8988T (cell line): ENCODE measurements at places on chromosomes 7 and 10.

DNA sequence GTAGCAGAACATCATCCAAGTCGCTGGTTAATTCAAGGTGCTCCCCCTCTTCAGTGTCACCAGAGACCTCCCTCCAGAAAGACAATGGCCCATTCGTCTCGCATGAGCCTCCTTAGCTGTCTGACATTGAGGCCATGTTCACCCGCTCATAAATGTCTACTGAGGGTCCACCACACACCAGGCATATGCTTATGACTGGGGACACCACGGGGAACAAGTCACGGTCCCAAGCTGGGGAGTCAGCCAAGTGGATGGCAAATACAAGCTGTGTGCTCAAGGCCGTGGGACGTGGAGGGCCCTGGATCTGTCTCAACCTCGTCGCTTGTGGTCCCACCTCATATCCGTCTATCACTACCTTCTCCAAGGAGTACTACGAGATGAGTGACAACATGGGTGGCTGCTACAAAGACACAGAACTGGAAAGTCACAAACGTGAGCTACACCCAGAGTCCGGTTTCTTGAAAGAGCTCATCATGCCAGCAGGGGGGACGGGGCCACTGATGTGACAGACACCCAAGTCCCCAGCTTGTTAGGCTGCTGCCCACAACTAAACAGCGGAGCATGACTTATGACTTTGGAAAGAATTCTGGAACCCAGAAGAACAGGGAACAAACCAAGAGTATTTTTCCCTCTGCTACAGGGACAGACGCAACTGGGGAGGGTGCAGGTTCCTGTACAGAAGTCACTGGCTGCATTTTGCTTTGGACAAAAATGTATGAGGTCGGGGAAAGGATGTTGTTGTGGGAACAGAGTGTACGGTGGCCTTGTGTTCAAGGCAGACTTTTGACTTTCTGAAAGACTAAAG is 189.6 kb downstream of the COBL start:
- no peak for DNase-seq

GRCh38 chr7:138350701-138351357 is 109.2 kb upstream of the TRIM24 start:
- no peak for DNase-seq

- no peak for DNase-seq
These were observed 91.7 kb downstream of the ELFN1 start for GRCh38 chr7:1761774-1762173.

GRCh38 chr10:14507176-14507575 is 176.5 kb upstream of the FRMD4A start:
- no peak for DNase-seq

DNA sequence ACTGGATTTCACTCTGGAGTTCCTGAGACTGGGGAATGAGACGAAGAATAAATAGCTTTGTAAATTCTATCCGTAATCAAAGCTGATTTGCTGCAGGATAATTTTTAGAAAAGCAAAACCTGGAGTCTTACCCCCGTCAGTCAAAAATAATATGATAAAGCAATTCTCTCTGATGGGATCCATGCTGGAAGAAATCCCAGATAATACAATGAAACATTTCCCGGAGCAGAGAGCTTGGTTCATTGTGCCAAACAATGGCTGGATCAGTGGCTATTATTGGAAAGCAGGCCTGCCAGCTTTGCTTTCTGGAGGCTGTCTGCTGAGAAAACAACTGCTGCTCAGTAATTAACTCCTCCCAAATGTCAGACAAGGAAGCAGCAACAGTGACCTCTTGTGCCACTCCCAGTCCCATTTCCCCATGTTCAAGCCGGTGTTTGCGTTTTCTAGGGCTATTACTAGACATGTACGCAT is 609.4 kb upstream of the PCDH15 start:
- DNase-seq, result no peak

DNA sequence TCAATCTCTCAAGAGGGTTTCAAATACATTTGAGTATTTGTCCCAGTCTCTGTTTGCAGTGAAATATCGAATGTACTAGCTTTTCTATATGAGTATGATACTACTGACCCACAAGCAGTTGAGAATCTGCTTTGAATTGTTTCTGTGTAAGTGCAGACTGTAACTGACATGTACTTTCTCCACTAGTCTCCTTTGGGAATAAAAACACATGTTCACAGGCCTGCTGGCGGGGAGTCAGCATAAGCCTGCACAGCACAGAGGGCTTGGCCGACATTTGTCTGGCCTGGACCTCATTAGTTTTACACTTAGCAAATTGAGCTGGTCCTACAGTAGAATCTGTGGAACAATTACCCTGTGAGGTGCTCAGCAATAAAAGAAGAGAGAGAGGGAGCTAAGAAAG is 72.6 kb downstream of the ITGB8 start:
- no peak for DNase-seq

DNA sequence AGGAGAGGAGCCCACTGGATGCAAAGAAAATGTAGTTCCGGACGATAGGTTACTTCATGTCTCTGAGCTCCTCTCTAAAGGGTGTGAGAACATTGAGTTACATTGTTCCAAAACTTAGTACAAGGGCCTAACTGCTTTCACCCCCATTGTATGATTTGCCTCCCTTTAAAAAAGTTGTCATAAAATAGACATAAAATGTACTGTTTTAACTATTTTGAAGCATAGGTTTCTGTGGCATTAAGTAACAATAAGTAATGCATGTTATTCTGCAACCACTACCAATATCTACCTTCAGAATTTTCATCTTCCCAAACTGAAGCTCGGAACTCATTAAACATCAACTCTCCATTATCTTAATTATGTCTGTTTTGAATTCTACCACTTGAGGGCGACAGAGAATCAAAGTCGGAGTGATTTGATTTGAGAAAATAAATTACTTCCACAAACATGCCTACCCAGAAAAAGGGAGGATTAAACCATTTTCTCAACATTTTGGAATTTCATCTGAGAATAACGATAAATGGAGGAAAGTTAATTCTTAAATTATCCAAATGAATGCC is 2.7 kb downstream of the IGFBP1 start:
- no peak for DNase-seq

- DNase-seq, result no peak
These were observed 75.2 kb upstream of the CCDC71L start for GRCh38 chr7:106736123-106736507.

GRCh38 chr7:13898957-13899670 is 90.4 kb downstream of the ETV1 start:
- DNase-seq, result no peak

DNA sequence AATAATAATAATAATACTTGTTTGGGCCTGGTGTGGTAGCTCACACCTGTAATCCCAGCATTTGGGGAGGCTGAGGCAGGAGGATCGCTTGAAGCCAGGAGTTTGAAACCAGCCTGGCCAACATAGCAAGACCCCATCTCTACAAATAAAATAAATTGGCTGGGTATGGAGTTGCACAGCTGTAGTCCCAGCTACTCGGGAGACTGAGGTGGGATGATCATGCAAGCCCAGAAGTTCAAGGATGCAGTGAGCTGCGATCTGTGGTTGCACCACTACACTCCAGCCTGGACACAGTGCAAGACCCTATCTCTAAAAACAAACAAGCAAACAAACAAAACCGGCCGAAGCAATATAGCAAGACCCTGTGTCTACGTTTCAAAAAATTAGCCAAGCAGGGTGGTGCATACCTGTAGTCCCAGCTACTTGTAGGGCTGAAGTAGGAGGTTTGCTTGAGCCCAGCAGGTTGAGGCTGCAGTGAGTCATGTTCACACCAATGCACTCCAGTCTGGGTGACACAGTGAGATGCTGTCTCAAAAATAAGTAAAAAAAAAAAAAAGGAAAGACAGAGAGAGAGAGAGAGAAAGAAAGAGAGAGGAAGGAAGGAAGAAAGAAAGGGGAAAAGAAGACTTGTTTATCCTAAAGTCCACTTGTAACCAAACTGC is 85.6 kb upstream of the KDM7A start:
- no peak for DNase-seq
